SHP77 treated with DMSO at 0.1 percent for 48 hours (cell line): ENCODE measurements at places on chromosomes 3 and 15.

DNA sequence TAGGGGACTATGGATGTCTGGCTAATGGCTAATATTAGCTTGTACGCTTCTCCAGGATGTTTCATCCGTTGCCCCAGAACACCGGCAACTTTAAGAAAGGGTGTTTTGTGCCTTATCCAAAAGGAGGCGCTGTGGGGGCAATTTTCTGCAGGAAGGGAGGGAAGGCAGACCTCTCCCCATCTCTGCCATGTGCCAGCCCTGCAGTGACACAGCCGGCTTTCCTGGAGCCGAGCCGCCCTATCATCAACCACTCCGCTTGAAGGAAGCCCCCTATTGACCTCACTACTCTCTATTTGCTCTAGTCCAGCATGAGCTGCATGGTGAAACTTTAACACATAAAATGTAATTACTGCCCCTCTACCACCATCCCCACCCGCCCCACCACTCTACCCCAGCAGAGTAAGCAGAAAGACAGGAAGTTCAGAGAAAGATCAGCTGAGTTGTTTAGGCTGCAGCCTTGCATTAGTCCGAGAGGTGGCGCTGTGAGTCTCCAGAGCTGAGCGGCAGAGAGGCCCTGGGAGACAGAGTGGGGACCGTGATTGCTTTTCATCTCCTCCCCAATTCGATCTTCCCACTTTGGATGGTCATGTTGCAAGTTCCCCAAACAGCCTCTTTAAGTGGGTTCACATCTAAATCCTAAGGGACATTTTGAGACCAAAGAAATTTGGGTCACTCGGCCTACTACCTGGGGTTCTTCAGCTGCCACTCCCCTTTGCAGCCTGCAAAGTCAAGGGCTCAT is 24.5 kb upstream of the RAD18 start:
- peak; percentile 22 for DNase-seq

- no peak for DNase-seq
Measured at GRCh38 chr15:25090073-25090733, 135.4 kb downstream of the SNRPN start.

DNA sequence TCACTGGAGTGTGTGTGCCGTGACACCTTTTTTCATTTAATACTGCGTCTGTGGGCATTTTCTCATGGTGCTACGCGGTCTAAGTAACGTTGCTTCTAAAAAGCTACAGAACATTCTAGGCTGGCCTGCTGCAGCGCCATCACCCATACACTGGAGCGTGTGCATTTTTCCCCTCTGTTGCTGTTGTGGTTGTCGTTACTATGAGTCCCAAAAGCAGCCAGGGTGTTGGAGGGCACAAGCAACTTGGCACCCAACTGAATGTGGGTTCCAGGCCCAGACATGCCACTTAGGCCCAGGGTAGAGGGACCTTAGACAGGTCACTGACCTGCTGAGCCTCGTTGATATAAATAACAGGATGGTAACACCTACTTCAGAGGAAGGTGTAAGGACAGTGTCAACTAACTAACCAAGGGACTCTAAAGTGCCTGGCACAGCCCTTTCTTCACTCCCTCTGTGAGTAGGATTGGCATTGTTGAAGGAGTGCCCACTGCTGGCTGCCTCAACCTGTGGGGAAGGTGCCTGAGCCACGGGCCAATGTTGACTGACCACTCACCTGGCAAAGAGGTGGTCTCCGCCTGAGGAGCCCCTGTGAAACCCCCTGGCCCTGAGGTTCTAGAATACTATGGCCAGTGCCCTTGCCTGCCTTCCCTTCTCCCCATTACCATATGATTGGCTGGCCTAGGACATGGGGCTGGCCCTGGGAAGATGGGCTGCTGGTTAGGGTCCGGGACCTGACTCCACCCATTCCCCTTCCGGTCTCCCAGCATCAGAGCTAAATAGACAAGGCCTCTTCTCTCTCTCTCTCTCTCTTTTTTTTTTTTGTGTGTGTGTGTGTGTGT is 3.5 kb downstream of the CSK start:
- no peak for DNase-seq

- no peak for DNase-seq
Measured at GRCh38 chr3:24315971-24316370, 178.7 kb downstream of the THRB start.

DNA sequence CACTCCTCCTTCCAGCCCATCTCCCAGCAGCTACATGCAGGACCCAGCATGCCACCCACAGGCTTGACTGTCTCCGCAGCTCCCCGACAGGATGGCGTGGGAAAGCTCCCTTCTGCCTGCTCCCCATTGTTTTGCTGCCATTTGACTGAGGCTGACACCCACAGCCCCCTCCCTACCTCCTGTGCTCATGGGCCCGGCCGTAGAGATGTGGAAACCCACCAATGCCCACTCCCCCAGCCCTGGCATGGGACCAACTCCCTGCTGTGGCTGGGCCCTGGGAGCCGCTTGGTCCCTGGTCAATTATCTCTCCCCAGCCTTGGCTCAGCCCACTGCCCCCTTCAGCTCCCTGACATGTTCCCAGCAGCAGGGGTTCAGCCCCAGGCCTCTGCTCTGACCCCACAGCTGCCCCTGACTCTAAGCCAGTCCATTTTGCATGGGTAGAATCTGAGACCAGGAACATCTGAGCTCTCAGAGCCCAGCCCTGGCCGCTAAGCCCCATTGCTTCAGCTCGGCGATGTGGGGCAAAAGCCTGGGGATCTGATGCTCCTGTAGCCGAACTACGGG is 8.2 kb downstream of the C3orf22 start:
- no peak for DNase-seq

DNA sequence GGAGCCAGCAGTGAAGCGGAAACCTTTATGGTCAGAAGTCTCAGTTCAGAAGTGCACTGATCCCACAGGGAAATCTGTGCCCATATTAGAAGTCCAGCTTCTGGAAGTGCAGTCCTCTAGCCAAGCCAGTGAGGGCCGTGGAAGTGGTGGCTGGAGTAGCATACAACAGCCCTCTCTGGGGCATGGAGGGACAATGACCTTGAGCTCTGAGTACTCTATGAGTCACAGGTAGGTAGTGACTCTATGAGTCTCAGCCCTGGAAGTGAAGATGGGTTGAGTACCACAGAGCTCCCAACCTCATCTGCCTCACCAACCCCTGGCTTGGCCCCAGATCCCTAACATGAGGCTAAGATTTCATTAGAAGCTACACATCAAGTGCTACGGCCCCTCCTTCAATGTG is 205.9 kb upstream of the PPP2R3A start:
- DNase-seq = no peak

- DNase-seq = no peak
Measured at GRCh38 chr3:55189359-55189801, 261.5 kb upstream of the LRTM1 start.

GRCh38 chr3:50236484-50237132 is 604 bp downstream of the GNAI2 start:
- DNase-seq = no peak

- no peak for DNase-seq
Measured at GRCh38 chr3:183918178-183918577, 33.5 kb upstream of the PARL start.

DNA sequence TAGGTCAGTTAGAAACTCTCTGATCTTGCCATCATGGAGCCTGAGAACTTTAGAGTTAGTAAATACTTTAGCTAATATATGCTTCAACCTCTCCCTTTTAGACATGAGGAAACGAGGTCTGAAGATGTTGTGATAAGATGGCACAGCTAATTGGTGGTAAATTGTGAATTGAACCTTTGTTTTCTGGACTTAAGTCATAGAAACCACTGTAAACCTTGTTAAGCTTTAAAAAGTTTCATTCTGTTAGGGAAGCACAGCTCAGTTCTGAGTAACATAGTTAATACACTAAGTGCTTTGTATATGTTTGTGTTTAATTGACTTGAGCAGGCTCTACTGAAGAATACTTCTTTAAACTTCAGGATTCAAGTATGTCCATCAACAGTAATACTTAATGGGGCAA is 108.6 kb downstream of the AKAP13 start:
- no peak for DNase-seq

GRCh38 chr3:188082031-188082430 is 71.9 kb upstream of the LPP start:
- DNase-seq = no peak

DNA sequence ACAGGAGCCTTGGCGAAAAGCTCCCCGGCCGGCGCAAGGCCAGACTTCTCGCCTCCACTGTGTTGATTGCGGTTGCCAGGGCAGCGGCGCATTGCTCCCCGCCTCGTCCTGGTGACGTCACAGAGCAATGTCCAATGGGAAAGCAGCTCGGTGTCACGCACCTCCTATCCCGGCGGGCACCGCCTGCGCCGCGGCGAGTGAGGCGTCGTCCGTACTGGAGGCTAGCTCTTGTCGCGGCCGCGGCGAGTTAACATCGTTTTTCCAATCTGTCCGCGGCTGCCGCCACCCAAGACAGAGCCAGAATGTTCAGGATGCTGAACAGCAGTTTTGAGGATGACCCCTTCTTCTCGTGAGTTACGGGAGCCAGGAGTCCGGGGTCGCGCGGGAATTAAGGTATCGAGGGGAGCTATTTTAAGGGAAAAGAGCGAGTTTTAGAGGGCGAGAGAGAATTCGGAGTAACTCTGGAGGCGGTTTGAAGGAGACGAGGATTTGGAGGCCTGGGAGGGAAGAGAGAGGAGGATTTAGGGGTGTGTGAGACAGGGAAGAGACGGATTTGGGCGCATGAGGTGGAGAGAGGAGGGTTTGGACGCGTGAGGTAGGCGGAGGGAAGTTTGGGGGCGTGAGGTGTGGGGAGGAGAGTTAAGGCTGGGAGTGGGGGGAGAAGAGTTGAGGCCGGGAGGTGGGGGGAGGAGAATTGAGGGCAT is at the start of gene MLF1:
MLF1 (plus strand) TSS at position 196 of the 704 bp plus-strand sequence; CDS start at position 303, 107 bp downstream.
- peak; percentile 68 for DNase-seq

DNA sequence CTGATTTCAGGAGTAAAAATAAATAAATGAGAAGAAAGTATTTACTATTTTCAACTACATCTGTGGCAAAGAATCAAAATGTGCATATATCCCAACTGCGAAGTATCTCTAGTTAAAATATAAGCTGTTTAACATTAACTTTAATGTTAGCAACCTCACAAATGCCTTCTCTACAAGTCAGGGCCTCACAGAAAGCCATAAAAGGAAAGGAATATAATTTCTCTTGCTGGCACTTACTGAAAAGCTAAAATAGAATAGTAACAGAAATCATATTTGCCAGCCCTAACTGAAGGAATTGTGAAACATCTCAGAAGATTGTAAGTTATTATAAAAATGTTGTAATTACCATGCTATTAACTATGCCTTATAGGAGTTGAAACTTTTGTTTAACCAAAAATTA is 65.1 kb upstream of the MBNL1 start:
- no peak for DNase-seq

- no peak for DNase-seq
Measured at GRCh38 chr3:14252321-14253021, 73.9 kb downstream of the LSM3 start.

DNA sequence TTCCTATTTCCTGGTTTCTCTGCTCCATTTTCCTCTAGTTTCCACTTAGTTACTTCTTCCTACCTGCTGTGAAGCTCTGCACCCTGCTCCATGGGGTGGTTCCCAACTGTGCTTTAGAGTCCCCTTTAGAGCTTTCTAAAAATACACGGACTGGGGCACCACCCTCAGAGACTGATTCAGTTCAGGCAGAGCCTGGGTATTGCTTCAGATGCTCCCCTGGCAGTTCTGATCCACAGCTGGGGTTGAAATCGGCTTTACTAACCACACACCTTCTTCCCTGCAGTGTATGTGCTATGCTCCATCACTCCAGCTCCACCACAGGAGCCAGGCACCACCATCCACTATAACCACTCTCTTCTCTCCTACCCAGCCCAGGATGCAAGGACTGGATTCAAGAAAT is 12.6 kb downstream of the ANP32A start:
- no peak for DNase-seq

DNA sequence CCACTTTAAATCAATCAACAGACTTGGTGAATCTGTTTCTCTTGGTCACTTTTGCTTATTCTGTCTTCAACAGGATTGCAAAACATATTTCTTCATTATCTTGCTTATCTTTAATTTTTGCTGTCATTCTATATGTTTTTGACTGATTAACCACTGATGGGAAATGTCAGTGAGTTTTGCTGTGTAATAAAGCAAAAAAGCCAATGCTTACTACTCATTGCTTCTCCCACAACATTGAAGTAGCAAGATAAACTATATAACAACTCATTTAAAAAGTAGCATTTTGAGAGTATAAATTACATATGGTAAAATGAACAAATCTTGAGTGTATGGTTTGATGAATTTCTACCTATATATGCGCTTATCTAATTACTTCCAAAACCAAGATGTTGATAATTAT is 892 bp downstream of the CD200R1L start:
- DNase-seq = no peak

- no peak for DNase-seq
Measured at GRCh38 chr3:58296269-58296668, 9.8 kb upstream of the RPP14 start.

GRCh38 chr3:163056874-163057497 is 1560.4 kb downstream of the OTOL1 start:
- DNase-seq = no peak

DNA sequence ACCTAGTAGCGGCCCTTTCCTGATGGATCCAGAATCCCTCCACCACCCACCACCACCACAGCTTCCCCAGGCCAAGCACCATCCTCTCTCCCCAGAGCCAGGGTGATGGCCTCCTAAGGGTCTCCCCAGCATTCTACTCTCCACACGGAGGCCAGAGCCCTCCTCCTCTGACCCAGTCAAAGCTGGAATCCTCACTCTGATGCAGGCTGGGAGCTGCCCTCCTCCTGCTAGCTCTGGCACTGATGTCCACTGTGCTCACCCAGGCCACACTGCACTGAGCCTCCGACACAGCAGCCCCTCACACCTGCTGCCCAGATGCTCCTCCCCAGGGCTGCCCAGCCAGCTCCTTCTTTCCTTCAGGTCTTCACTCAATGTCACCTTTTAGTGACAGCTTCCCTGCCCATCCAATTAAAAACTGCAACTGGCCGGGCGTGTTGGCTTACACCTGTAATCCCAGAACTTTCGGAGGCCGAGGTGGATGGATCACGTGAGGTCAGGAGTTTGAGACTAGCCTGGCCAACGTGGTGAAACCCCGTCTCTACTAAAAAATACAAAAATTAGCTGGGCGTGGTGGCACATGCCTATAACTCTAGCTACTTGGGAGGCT is 21.0 kb downstream of the XXYLT1 start:
- DNase-seq = no peak

DNA sequence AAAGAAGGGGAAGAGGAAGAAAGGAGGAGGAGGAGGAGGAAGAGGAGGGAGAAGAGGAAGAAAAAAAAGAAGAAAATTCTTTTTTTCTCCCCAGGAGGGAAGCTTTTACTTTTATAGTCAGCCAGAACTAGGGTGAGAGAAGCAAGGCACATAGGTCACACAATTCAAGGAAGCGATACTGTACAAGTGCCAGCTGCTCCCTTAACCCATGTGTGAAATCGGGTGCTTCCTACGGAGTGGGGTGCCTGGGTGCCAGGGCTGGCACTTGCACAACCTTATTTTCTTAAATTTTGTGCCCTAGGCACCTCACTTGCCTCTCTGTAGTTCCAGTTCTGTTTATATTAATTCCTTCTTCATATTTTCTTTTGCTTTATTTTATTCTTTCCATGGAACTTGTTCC is 150.4 kb downstream of the LIPC start:
- no peak for DNase-seq

DNA sequence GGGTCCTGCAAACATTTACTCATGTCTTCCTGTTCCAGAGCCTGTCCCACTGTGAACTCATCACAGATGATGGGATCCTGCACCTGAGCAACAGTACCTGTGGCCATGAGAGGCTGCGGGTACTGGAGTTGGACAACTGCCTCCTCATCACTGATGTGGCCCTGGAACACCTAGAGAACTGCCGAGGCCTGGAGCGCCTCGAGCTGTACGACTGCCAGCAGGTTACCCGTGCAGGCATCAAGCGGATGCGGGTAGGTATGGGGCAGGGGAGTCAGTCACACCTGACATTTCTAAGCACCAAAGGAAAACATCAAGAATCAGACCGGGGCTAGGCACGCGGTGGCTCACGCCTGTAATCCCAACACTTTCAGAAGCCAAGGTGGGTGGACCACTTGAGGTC is 56.3 kb downstream of the UBP1 start:
- no peak for DNase-seq
